ENCODE measurements at places on chromosomes 1 and 21.

GRCh38 chr21:29018540-29018939 lies 609 bp downstream of the RWDD2B start:
- DNase-seq = no peak

DNA sequence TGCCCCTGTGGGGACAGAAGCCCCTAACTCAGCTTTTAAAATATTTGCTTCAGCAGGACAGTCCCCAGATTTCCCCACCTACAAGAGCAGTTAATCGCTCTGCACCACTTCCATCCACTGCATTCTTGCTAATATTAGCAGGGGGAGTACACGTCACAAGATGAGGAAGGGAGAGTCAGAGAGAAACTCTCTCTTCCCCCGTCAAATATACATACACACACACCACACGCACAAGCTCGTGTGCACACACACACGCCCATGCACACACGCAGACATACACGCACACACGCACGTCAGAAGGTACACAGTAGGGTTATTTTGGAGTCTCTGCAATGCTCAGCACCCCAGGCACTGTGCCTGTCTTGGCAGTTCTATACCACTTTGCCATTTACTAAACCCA lies 2.1 kb downstream of the CLCA1 start:
- DNase-seq = no peak

GRCh38 chr1:3072391-3073185 lies 3.6 kb downstream of the PRDM16 start:
- no peak for DNase-seq

- DNase-seq = no peak
Observed at GRCh38 chr1:194295685-194296084, 1109.3 kb upstream of the B3GALT2 start.

DNA sequence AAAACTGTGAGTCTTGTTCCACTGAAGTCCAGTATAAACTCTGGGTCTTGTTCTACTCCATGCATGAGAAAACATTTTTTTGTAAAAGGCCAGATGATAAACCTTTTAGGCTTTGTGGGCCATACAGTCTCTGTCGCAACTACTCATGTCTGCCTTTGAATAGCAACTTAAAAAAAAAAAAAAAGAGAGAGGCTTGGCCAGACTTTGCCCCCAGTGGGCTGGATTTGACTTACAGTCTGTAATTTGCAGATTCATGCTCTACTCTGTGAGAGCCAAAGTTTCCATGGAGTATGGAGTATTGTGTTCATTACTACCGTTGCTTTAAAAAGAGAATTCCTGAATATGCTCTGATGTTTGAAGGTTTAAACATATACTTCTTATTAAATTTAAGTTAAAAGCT lies 654.9 kb upstream of the PKN2 start:
- no peak for DNase-seq

DNA sequence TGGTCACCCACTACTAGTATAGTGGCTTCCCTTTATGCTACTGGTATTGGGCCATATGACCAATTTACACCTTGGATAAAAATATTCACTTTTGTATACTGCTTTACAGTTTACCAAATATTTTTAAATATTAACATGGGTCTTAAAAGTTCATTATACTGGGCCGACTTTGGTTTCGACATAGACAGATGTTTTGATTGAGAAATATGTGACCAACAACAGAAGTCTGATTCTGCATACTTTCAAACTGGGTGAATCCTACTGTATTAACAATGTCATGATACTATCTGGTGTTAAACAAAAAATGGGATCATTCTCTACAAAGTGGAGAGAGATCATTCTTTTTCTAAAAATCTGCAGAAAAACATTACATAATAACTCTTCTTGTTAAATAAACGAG lies 134.8 kb downstream of the AKT3 start:
- DNase-seq = no peak

DNA sequence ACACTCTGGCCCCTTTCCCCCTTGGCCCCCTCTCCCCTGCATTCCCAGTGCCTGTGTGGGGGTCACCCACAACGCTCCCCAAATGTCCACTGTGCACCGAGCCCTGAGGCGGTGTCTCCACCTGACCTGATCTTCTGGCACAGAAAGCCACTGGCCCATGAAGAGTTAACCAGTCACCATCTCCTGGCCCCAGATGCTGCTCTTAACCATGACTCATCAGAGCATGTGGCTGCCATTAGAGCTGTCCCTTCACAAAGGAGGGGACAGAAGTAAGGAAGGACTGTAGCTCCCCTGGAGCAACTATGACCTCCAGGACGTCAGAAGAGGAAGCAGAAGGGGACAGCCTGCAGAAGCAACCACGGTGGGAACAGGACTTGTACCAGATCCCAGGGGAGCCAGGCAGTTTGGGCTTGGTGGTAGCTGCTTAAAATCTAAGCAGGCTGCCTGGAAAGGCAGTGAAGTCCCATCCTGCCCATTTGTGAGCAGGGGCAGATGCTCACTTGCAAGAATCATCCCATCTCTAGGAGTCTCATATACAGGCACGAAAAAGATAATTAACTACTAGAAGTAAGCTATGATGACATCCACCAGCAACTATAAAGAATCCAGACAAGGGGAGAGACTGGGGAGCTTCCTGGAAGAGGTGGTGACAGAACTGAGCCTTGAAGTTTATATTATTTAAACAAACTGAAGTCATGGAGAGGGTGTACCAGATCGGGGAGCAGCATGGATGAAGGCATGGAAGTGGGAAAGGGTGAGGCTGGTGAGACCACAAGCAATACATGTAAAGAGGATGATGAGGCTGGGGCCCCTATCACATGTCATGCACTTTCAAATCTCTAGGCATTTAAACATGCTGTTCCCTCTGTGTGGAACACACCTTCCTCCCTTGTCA lies 1.1 kb upstream of the TTC39A start:
- no peak for DNase-seq

DNA sequence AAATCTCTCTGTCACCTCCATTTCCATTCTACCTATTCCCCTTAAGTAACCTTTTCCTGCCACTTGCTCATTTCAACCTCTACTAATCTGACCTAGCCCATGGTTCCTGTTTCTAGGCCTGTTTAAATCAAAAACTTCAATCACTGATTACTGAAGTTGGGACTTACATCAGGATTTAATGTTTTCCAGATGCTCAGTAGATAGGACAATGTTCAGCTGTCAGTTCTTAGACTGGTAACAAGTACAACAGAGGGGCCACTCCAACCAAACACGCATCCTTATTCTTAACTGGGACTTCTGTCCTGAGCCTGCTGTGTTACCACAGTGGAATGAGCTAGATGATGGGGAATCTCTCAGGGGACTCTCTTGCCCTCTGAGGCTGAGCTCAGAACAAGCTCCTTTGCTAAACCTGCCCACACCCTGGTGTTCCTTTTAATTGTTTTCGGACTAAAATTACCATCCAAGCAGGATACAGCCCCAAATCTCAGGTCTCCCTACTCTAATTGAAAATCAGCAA lies 974.6 kb downstream of the TTLL7 start:
- DNase-seq = no peak

GRCh38 chr1:183937611-183938010 lies 99.9 kb downstream of the COLGALT2 start:
- no peak for DNase-seq

DNA sequence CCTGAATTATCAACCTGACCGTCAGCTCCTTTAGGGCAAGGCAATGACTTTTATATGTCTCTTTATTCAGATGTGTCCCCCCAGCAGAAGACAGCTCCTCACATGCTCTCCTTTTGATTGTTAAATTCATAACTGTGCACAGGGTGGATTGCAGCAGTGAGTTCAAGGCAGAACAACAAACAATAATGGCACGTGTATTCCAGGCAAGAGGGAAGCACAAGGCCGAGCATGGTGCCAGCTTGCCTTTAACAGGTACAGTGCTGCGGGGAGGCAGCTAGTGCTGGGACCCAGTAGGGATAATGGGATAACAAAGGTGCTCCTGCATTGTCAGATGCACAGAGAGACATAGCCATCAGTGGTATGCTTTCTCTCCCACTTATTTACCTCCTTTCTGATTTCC lies 248.4 kb downstream of the RHOU start:
- DNase-seq = no peak

DNA sequence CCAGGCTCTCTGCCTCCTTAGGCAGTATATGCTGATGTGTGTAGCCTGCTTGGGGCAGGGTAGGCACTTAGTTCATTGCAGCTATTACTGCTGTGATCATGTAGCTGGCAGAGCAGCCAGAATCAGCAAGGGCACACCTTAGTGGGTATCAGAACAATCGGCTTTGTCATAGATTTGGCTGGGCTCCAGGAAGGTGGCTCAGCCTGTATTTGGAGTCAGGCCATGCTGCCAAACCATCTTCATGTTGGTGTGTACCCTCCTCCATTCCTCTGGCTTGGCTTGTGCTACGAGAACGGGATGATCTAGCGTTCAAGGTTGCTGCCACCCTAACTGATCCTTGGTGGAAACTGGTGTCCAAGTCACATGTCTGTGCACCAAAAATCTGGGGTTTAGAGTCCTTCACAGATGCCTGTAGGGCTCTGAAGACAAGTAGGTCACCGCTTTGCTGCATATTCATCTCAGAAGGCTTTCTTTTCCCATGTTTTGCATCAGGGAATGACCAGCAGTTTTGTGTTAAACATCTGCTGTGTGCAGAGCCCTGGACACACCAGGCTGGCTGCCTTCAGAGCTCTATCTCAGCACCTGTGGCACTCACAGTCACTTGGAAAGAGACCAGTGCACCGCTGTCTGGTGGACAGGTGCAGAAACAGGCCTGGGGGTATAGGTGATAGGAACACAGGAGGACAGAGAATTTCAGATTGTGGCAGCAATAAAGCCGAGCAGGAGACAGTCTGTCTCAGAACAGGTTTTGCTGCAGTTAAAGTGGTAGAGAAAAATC lies 23.7 kb downstream of the VANGL1 start:
- no peak for DNase-seq

- no peak for DNase-seq
Observed at GRCh38 chr1:218763538-218763937, 410.1 kb upstream of the LYPLAL1 start.

DNA sequence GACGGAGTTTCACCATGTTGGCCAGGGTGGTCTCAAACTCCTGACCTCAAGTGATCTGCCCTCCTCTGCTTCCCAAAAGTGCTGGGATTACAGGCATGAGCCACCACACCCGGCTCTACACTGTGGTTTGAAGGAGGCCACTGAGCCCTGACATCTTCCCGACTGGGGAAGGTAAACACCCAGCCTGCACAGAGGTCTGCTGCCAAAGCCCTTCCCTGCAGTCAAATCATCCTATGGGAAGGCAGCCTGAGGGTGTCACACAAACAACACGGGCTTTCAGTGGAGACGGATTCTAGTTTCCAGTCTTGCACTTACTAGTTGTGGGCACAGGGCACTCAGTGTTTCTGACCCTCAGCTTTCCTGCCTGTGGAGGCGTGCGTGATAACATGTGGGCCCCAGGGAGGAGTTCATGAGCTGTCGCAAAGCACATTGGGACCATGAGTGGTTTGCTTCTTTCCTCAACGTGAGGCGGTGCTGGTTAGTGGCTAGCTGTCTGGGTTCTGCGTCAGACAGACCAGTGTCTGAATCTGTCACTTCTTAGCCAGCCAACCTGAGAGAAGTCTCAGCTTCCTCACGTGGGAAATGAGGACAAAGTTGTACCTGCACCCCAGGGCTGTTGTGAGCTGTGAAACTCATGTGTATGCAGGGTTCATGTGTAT lies 21.5 kb upstream of the OPRD1 start:
- no peak for DNase-seq

- DNase-seq = no peak
Observed at GRCh38 chr1:210771131-210771530, 362.8 kb downstream of the KCNH1 start.

GRCh38 chr1:98975810-98976209 lies 28.9 kb downstream of the PLPPR5 start:
- no peak for DNase-seq

DNA sequence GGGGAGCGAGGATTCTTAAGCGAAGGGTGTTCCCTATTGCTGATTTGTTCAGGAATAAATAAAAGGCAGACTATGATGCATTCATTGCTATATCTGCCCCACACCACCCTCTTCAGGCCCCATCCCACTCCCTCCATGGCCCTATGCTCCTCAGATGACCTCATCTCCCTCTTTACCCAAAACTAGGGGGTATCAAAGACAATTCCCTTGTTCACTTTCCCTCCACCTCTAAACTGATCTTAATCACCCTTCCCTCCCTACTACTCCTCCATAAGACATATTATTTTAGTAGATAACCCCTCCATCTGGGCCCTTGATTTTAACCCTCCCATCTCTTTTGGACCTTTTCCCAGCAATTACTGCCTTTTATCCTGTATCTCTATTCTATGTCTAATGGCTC lies 434.9 kb upstream of the RUNX1 start:
- DNase-seq = no peak

- DNase-seq = peak; percentile 19
Observed at GRCh38 chr21:35204850-35205541, 155.9 kb upstream of the RUNX1 start.

GRCh38 chr1:100065969-100066227 lies 66.8 kb downstream of the SASS6 start:
- no peak for DNase-seq

DNA sequence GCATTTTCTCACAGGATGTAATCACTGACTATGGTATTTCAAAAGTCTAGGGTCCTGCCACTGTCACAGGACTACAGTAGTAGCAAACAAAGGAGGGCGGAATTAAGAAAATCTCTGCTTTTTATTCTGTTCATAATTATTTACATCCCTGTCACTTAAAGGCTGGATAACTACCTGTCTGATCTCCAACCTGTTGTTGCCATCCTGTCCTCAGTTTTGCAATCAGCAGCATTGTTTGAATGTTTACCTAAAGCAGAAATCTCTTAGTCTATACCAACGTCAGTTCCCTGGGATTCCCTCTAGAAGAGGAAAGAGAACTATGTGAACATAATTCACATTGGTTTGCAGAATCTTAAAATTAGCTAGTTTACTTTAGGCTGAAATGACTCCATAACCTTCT lies 218.5 kb downstream of the PBX1 start:
- DNase-seq = no peak

- peak; percentile 11 for DNase-seq
Observed at GRCh38 chr1:174160109-174160473, 771 bp downstream of the RABGAP1L start.

DNA sequence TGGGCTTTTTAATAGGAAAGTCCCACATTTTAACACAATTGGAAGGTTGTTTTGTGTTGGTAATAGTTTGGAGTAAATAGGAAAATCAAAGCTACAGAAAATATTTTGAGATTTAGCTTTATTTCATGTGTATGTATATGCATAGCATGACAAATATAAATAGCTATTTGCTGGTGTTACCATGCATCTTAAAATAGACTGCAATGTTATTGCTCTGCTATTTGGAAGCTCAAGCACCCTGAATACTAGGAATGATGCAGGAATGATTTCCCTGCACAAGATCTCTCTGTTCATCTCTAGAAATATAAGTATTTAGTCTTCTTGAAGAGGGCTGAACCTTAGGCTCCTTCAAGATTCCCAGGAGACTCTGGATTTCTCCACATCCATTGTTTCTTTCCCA lies 268.3 kb upstream of the POGK start:
- no peak for DNase-seq

GRCh38 chr1:180630408-180631193 lies 1.2 kb upstream of the XPR1 start:
- no peak for DNase-seq

All from stimulated activated CD4-positive, alpha-beta T cell treated with anti-CD3 and anti-CD28 coated beads, Interleukin-12 subunit alpha, Interleukin-12 subunit beta, amount 100 ng/mL, for 4 hours (primary cell).